ENCODE measurements at places on chromosomes 2 and 18. TPM values are rescaled to one million over a fixed set of nuclear protein-coding genes. Genes with fewer than 3 reads are reported as not detected.

DNA sequence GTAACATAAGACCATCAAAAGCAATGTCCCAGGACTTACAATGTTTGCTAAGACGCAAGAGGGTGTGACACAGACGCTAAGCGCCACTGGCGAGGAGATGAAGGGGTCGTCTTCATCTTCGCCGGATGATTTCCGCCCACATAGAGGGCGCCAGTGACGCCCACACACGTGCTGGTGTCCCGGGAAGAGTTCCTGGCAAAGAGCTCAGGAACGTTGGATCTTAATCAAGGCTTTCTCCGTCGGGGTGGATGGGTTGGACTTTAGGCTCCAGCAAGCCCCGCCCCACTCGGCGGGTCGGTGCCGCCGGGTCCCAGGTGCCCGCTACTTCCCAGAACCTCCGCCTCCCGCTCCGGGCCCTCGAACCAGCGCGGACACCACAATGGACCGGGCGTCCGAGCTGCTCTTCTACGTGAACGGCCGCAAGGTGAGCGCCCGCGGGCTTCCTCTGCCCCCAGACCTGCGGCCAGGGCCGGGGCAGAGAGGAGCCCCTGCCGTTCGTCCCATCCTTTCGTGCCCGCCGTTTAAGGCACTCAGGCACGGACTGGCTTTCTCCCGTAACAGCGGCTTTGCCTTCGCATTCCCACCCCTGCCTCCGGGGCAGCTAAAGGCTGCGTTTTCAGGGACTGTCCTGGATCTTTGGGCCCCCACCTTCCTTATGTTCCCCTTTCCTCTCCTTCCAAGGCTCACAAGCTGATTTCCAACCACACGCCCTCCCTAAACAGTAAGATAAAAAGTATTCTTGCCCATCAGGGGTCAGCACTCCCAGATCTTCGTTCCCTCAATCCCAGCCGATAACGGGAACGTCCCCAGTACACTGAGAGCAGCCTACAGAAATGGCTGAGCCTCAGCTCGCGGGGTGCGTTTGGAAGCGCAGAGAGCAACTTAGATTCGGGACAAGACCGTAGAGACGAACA is at the start of gene AOX1:
Gene AOX1 (plus strand): TSS at position 285 of the 914 bp plus-strand sequence. CDS start 95 bp downstream, at position 380.
- DNase-seq, result no peak

DNA sequence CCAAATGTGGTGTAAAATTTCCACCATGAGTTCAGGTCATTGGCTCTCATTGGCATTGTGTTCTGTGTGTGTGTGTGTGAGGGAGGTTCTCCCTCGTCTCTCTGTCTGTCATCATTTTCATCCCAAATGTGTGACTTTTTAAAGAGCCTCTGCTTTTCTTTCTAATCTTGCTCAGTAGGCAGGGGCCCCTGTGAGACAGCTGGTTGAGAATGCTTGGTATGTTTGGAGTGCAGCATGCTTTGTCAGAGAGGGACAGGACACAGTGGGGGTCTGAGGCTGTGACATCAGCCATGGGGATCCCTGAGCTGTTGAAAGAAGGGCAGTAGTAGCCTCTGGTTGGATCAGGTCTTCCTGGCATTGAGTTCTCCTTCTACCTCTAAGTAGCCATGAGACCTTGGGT is 10.6 kb downstream of the PTPRM start:
- no peak for DNase-seq

- no peak for DNase-seq
Measured at GRCh38 chr2:120886534-120887319, 151.1 kb downstream of the GLI2 start.

DNA sequence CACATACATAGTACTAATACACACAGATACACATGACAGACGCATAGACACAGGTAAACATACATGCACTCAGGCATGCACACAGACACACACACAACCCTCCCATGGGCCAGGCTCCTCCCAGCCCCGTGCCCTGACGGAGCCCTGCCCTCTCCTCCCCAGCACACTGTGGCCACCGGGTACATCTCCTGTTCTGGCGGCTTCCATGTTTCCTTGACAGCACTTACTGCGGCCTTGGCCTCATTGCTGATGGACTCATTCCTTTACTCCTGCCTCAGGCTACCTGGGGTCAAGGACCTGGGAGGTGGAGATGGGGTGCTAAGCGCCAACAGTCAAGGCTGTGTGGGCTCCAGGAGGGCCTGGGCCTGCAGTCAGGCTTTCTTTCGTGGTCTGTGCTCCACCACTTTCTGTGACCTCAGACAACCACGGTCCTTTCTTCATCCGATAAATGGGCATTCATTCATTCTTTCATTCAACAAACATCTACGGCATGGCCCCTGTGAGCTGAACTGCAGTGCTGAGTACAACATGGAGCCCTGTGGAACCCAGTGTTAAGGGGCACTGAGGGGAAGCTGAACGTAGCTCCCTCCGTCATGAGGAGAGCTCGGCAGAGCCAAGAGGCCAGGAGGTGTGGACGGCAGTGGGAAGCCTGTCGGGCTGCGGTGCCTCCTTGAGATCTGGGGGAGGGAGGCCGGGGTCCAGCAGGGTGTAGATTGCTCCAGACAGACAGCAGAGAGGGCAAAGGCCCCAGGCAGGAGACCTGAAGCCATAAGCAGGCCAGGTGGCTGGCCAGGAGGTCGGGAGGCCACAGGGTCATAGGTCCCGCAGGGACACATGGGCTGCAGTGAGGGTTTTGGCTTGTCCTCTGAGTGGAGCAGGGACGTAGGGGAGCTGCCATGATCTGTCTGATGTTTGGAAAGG is 190.4 kb upstream of the HDAC4 start:
- no peak for DNase-seq

DNA sequence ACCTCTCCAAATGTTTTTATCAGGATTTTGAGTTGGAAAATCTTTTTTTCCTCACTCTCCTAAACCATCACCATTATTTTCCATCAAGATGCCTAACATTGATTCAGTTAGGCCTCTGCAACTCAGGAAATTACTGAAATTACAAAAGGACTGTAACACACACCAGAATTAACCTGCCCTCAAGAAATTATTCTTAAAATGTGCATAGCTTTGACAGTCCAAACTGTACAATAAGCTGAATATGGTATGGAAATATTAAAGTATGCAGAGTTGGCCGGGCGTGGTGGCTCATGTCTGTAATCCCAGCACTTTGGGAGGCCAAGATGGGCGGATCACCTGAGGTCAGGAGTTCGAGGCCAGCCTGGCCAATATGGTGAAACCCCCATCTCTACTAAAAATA is 50.2 kb upstream of the PHLPP1 start:
- no peak for DNase-seq

GRCh38 chr18:7064346-7064745 is 53.3 kb downstream of the LAMA1 start:
- DNase-seq, result no peak

DNA sequence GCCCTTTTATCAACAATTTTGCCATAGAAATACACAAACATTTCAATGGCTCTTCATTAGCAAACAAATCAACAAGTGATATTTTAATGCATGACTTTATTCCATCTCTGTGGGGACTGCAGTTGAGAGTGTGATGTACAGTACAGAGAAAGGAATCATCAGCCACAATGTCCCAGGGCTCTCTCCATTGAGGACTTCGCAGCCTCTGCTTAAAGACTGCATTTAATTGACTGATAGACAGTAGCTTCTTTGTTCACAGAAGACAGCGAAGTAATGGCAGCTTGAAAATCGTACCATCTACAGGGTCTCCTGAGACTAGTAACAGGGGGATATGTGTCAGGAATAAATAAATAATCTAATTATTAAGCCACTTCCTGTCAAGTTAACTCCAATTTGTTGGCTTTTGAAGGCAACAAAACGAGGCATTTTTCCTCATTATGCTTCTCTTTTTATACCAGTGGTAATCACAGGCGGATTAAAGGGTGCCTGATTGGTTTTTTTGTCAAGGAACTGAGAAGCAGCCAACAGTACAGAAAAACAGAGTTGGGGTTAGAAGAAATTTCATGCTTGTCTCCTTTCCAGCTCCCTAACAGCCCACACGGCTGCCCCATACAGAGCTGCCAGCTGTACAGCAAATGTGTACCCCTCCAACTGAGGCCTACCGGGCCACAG is 164.3 kb downstream of the ZNF521 start:
- no peak for DNase-seq

DNA sequence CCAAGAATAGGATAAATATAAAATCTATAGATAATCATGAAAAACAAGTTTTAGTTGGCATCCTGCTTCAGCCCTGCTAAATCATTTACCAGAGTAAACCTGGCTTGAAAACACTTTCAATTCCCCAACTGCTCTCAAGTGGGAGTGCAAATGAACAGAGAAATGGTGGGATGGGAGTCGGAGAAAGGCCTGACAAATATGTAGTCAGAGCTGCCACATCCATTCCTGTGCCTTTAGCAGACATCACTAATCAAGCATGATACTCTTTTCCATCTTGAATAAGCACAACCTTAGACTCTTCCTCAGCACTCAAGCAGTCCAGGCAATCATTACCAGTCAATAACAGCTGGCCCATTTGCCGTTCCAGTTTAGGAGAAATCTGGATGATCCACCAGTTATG is 101.3 kb downstream of the ANKRD44 start:
- no peak for DNase-seq

- DNase-seq, result no peak
Measured at GRCh38 chr18:43396266-43396665, 119.0 kb upstream of the SYT4 start.

GRCh38 chr2:46325182-46325928 is 28.1 kb downstream of the EPAS1 start:
- no peak for DNase-seq

GRCh38 chr2:145360129-145360790 is 840.3 kb upstream of the ZEB2 start:
- DNase-seq, result no peak

DNA sequence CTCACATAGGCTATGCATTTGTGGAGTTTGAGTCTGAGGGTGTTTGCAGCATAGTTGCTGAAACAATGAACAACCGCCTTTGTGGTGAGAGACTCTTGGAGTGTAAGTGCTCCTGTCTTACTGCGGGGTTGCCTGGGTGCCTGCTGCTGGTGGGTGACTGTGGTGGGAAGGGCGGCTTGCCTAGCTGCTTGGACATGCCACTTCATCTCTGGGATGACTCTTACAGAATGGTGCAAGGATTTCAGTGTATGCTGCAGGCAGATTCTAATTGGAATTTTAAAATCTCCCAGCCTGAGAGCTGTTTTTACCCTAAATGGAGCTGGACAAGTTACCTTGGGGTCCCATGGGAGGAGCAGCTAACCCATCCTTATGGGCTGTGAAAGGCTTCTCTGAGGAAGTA is 50.1 kb downstream of the CYP27C1 start:
- no peak for DNase-seq

DNA sequence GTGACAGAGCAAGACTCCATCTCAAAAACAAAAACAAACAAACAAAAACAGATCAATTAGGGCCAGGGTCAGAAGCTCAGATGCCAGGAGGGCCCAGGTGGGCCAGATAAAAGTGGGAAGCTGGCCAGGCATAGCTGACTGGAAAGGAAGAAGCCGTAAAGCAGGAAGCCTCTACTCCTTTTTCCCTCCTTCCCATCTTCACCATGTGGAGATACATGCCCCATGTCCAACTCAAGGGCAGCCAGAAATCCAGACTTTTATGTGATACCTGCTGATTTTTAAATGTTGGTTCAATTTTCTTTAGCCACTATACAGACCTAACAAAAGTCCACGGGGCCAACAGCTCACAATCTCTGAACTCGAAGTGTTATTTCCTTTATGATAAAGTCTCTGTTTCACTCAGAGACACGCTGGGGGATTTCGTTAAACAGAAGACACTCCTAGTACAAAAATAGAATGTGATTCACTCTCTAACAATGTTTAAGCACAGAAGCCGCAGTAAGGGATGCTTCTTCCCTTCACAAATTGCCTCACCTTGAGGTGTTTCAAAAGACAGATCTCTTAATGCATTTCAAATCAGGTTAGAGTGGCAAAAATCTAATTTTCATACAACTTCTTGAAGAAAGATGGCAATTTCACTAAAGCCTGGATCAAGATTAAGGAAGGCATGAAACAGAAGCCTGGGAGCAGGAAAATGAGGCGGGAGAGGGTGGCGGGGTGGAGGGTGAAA is 14.0 kb downstream of the TMEM247 start:
- DNase-seq, result peak; percentile 34

DNA sequence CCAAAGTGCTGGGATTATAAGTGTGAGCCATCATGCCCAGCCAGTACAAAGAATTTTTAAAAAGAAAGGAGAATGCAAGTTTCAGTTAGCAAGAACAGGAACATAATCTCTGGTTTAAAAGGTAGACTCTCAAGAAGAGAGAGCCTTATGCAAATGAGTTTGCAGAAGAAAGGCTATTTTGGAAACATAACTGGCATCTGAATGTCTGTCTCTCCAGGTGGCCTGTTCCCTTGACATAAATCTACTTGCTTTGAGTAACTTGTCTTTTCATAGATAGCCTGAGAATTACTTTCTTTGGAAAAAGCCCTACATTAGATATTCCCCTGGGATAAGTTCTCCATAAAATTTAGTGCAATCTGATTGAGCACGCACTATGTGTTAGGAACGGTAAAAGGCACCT is 109.6 kb downstream of the ICOS start:
- no peak for DNase-seq

- peak; percentile 16 for DNase-seq
Measured at GRCh38 chr2:63189026-63189425, 138.4 kb downstream of the OTX1 start.

DNA sequence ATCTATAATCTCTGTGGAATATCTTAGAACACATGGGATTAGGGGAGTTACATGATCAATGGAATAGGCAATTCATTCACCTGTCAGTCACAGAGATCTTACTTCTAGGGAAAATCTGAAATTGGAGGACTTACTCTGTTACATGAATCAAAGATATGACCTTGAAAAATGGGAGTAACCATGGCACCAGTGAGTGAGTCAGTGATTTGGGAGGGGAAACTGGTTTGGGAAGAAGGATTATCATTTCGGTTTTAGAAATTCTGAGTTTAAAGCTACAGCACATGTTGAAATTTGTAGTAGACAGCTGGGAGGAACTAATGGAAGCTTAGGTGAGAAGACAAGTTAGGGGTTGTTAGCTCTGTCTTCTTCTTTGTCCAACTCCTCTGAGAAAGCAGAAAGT is 153.7 kb downstream of the CAMKMT start:
- DNase-seq, result no peak

GRCh38 chr2:67904966-67905365 is 157.8 kb downstream of the C1D start:
- no peak for DNase-seq

GRCh38 chr2:149743842-149744448 is 156.4 kb upstream of the MMADHC start:
- peak; percentile 85 for DNase-seq

DNA sequence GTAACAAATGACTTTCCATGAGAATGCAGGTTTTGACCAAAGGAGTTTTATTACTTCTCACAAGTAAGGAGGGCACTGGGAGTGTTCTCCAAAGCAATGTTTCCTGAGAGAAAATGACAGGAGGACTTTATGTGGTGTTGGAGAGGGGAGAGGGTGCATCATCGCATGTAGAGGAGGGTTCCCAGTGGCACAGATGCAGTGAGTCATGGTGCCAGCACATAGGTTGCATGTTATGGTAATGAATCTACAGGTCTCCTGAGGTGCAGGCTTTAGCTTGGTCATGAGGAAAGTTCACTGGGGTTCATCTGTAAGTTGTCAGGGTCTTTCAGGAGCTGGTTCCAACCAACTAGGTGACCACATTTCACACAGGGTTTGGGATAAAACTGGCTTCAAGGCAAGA is 30.4 kb downstream of the NAT8 start:
- DNase-seq, result no peak

CNDP1 gene
- not detected for polyA plus RNA-seq

SCRN3 gene
- polyA plus RNA-seq, result 16.7 TPM

SERPINB12 gene
- polyA plus RNA-seq, result not detected

DSC2 gene
- polyA plus RNA-seq, result not detected

ASTL gene
- polyA plus RNA-seq, result not detected

GAL3ST2 gene
- polyA plus RNA-seq, result not detected

GPBAR1 gene
- 0.05 TPM for polyA plus RNA-seq

SGPP2 gene
- polyA plus RNA-seq, result not detected

STK25 gene
- 302 TPM for polyA plus RNA-seq

All from AG04450 (cell line).